ENCODE measurements at places on chromosomes 13 and 19.

GRCh38 chr19:39083983-39084731 lies at the start of gene ACP7:
TSS of gene ACP7 (plus strand) at chr19:39084368. CDS start at chr19:39085270, 902 bp downstream.
- no peak for DNase-seq

DNA sequence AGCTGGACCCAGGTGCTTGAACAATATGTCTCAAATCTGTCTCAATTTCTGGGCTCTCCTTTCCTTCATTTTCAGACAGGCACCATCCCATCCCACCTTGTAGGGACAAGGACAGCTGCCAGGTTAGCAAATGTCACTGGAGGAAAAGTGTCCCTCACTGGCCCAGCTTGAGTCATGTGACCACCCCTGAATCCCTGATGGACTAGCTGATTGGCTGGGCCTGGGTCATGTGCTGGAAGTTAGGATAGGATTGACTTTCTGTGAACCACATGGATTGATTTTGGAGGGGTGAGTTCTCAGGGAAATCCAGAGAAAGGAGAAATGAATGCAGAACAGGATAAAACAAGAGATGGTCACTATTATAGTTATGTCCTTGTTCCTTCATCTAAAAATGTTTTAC lies 28.2 kb upstream of the FXYD3 start:
- DNase-seq, result no peak

- no peak for DNase-seq
These were observed 106.9 kb downstream of the KLF12 start for GRCh38 chr13:74027161-74027779.

DNA sequence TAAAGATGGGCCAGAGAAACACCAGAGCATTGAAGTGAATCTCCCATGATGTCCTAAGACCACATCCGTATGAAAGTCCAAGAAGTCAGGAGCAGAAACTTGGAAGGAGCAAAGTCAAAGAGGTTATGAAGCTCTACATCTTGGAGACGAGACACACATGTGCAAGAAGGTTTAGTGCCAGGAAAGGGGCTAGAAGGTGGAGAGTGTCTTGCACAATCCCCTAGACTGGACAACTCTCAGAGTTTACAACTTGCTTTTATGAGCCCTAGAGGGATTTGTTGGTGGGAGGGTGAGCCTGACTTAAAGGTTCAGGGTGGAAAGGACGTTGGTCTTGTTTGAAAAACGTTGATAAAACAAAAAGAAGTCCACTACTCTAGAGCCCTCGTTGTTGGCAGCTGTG lies 150.6 kb downstream of the GPC6 start:
- DNase-seq, result no peak

- no peak for DNase-seq
These were observed 2657.6 kb upstream of the PCDH20 start for GRCh38 chr13:64073203-64073602.

- no peak for DNase-seq
These were observed 41.9 kb downstream of the EPSTI1 start for GRCh38 chr13:42950181-42950580.

GRCh38 chr19:39542206-39542605 lies 2.2 kb upstream of the EID2 start:
- DNase-seq, result no peak

- no peak for DNase-seq
These were observed 128.8 kb downstream of the SIPA1L3 start for GRCh38 chr19:38035515-38036495.
